ENCODE measurements at places on chromosomes 6 and 20.

DNA sequence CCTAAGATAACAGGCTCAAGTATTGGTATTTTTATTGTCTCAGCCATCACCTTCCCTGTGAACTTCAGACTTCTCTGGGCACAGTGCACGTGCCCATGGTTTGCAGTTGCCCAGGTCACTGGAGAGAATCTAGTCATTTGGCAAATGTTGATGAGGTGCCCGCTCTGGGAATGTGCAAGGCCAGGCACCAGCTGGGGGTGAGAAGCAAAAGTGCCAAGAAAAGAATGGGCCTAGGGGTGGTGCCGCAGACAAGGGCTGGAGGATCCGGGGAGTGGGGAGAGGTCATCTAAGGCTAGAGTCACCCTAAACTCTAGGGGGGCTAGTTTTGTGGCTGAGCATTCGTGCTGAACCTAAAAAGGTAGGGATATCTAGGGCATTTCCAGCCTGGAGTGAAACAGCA, 57.0 kb upstream of the VSTM2L start:
- DNase-seq: no peak

DNA sequence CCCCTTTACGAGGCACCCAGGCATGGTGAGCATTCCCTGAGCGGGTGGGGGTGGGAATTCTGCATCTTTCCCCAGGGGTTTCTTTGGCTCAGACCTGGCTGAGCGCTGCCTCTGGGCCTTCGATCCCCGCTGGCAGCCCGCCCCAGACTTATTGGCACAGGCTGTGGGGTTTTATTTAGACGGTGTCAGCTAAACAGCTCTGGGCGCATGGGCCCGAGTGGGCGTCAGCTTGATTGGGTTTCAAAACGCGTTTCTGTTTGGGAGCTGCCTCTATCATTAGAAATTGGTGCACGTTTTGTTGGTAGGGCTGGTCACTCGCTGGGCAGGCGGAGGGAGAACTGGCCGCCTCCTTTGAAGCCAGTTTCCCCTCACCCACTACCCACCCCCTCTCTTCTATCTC, 21.0 kb downstream of the PMEPA1 start:
- no peak for DNase-seq

- DNase-seq: no peak
Observed at GRCh38 chr20:23331450-23332350, 18.9 kb upstream of the NXT1 start.

- no peak for DNase-seq
Observed at GRCh38 chr6:45756606-45757005, 259.1 kb downstream of the CLIC5 start.

- no peak for DNase-seq
Observed at GRCh38 chr20:11727708-11728107, 190.0 kb upstream of the BTBD3 start.

DNA sequence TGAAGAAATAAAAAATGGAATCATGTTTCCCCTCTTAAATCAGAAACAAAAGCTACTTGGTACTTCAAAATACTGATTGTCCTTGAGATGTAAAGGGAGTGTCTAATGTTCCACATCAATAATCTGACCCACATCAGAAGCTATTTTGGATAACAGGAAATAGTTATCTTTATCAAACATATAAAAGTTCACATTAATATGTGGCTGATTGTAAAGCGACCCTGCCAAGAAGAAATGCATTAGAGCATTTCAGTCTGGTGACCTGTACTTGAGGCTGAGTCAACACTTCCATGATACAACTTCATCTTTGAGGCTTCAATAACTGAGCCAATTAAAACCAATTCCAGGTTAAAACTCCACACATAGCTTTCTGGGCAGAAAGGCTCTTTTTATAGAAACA, 31.8 kb downstream of the SYNE1 start:
- no peak for DNase-seq

DNA sequence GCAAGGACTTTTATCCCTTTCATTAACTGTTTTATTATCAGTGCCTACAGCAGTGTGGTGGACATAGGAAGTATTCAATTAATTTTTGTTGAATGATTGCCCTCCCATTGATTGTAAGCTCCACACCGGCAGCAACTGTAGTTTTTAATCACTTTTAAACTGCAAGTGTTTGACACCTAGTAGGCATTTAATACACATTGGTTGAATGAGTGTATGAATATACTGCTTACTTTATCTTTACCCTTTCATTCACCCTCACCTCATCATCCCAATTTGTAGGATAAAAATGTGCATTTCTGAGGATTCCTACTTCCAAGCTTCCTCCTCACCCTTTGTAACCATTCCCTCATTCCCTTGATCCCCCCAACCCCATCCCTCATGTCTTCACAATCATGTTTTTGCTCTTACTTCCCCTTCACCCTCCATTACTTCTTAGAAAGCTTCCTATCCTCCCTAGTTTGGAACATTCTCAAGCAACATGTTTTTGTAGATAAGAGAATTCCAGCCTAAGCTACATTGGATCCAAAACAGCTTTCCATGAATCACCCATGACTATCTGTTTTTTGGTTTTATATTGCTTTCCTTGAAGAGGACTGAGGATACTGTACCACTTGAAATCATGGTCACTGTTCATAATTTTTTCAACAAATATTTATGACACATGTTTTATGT, 955 bp upstream of the SLC26A8 start:
- DNase-seq: no peak

- DNase-seq: no peak
Observed at GRCh38 chr6:82616386-82617028, 252.9 kb downstream of the TPBG start.

DNA sequence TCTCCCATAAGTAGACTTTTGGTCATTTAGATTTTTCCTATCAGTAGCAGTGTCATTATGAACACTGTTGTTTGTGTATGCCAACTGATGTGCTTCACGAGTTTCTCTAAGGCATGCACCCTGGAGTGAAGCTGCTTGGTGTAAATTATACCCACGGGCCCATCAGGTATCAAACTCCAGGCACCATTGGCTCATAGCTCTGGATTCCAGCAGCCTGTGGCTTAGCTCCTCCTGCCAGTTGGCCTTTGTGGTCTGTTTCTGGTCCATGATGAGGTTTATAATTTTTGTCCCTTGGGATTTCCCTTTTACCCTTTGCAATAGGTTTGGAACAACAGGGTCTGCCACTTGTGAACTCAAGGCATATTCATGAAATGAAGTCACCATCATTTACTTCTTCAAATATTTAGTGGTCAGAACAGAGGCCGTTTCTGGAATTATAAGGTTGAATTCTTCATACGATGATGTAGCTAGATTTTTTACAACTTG, 350.5 kb downstream of the PRL start:
- no peak for DNase-seq

DNA sequence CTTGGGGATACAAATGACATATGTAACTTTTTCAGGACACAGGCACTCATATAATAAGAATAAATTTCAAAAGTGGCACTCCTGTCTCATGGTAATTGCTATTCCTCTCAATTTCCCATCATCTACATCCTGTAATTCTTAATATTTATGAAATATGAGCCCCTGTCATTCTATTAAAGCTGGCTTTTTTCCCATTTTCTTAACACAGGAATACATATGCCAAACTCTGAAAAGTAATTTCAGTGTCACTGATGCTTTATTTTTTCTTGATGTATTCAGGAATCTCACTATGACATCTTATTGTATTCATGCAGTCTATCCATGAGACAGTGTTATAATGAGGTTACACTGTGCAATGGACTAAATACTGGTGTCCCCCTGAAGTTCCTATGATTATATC, 24.3 kb upstream of the FKBP1C start:
- no peak for DNase-seq

GRCh38 chr6:33607784-33608161, 13.3 kb upstream of the ITPR3 start:
- no peak for DNase-seq

Measured in stimulated activated CD4-positive, alpha-beta T cell treated with anti-CD3 and anti-CD28 coated beads, TNF-alpha, amount 100 ng/mL, for 4 hours (primary cell).